Renal pelvis (tissue), 12 donors: ENCODE measurements at places on chromosomes 5 and 9.

GRCh38 chr9:64773491-64773931 is 511.5 kb downstream of the FOXD4L5 start:
- no peak for DNase-seq

DNA sequence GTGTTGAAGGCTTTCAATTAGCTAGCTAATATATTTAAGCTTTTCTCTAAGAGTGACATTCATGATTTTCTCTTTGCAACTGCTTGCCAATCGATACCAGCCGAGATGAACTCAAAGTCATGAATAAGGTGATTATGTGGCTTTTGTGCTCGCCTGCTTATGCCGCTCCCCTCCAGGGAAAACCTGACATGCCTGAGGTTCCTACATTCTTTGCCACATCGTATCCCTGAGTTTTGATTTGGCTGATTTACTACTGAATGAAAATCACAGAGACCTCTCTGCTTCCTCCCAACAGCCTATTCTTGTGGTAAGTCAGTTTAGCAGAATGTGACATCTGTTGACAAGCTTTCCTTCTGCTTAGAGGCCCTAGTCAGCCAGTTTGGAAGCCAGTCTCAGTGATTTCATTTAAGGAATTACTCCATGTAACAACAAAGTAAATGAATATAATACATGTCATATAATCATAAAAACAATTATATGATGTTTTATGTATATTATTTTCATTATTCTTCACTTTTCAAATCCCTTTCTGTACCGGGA is 513.4 kb downstream of the CSNK1G3 start:
- DNase-seq, result no peak

GRCh38 chr5:125338440-125339174 is 592.2 kb upstream of the ZNF608 start:
- DNase-seq, result no peak

DNA sequence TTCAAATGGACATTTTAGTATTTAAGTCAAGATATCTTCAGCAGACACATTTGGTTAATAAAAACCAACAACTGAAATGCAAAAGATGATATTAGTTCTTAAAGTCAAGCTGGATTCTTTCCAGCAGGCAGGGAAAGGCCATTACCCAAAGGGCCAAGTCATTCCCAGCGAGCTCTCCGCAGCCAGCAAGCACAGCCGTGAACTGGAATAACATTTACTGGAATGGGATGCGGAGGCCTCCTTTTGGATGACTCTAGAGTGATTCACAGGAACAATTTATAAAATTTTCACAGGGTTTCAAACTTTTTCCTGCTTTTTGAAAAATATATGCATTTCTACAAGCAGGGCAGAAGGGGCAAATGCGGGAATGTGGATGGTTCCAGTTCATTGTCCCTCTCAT is 76.6 kb upstream of the DAB2 start:
- no peak for DNase-seq

DNA sequence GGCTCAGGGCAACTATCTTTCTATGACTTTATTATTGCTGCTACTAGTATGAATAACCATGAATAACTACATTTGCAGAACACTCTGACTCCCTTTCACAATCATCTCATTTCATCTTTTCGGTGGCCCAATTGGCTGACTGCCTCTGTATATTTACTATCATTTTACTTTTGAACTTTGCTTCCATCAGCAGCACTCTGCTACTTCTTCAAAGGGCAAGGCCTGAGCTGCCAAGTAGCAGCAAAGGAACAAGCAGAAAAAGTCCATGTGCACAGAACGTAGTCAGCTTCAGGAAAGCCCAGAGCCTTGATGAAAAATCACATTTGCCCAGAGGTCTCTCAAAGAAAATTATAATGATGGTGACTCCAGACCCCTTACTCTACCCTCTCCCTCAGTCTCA is 214.5 kb upstream of the PUM3 start:
- DNase-seq, result no peak

DNA sequence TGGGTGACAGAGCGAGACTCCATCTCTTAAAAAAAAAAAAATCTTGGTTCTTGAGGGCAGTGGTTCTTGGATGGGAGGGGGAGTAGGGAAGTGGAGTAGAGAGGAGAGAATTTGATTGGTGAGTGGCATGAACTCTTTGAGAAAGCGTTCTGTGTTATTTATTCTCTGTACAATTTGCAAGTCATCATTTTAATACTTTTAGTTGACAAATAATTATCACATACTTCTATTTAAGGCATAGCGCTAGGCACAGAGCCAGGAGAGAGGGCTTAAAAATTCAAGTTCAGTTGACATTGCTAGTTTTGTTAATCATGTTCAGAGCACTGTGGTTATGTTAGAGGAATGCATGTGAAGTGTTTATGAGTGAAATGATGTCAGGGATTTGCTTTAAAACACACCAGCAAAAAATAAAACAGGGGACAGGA is 24.6 kb downstream of the HSDL2 start:
- DNase-seq, result peak; percentile 24

DNA sequence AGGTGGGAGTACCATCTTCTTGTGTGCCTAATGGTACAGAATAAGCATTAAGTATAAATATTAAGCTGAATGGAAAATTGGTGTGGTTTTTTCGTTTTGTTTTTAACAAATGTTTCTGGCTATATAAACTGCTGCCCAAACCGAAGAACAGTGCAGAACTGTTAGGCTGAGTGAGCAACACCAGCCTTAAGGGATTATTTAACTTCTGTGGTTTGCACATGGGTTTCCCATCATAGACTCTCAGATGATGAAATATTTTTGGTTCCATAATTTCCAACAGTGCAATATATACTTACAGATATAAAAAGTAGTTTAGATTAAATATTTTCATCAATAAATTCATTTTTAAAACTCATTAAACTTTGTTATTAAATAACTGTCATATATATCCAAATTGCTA is 16.4 kb downstream of the C5orf63 start:
- DNase-seq, result no peak

DNA sequence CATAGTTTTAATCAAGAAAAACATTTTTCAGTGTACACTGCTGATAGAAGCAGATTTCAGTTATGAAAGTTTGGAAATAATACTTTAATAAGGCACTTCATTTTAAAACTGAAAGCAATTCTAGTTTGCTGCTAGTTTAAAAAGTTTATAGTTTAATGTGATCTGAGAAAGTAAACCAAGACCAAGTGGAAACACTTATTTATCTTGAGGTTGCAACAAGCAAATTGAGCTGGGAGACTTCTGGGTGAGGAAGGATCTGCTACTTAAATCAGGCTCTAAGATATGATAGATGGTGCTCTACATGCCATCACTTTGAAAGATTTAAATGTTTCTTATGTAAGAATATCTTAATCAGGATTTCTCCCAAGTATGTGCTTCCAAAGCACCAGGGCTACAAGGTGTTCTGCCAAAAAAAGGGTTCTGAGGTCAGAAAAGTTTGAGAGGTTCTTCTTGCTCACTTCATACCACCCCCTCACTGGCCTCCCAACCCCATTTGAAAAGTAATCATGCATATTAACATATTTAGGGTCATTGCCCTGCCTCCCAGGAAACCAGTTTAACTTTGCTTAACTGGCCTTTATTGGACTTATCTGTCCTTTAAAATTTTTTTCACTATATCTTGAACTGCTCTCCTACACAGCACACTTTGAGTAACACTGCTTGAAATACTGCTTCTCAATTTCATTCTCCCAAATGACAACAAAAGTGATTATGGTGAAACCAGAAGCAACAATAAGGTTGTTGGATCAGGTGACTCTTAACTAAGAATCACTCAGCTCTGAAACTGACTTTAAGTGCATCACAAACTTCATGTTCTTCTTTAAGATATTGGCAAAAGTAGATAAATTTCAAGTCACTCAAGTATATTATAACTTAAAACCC is 15.5 kb downstream of the SLC44A1 start:
- no peak for DNase-seq

DNA sequence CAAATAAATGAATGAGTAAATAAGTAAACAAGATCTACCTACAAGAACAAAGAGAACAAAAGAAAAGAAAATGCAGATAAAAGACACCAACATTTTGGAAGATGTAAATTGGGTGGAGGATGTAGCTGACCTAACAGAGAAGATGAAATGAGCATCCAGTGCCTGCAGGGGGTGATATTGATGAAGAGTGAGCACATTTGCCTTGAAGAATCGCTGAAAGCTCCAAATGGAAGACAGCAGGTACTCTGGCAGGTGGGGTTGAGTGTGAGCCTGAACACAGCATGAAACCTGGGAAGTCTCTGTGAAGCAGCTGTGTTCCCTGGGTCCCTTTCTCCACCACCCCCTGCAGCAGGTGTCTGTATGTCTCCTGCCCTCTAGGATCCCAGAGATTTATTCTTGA is 125.6 kb downstream of the NXNL2 start:
- peak; percentile 22 for DNase-seq

GRCh38 chr5:82655078-82655477 is 376.9 kb upstream of the RPS23 start:
- no peak for DNase-seq

DNA sequence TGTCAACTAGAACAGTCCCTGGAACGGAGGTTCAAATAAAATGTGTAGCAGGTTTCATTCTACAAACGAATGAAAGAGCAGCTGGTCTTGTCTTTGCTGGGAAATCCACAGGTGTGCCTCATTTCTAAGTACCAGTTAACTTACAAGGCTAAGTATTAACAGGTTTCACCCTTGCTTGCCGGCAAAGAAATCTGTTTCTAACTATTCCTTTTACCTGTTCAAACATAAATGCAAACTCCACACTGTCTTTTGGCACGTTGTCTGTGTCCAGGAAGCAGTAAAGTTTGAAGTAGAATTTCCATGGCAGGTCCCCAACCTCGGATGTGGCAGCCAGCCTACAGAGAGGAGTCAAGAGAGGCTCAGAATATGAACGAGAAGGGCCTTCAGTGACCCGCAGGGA is 54.4 kb upstream of the RETREG1 start:
- no peak for DNase-seq

DNA sequence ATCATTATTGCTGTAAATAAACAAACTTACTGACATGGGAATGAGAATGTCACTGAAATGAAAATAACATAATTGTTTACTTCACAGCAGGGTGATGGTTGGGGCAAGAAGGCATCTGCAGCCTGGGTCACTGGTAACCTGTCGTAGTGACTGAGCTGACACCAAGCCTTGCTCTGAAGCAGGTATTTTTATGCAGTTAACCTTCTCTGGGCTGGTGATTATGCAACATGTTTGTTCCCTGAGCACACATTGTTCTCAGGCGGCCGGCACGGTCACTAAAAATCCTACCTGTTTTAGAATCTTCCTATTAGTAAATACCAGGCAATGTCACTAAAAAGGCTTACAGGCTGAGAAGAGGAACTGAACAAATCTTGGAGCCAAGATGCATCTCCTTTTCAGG is 157.7 kb upstream of the NR3C1 start:
- no peak for DNase-seq

DNA sequence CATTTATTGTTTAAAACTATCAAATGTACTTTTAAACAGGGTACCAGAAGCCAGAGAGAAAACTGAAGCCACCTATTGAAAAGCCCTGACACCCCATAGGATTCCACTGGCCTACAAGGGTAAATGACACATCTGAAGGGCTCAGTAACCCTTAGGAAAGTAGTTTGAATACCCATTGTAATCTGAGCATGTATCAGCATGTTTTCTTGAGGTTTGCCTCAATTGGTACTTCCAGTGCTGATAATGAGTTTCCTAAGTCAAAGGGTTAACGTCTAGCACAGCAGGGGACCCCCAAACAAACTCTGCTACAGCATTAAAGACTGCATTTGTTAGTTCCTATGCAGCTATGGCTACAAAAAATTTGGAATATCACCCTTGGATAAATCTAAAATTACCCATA is 657.1 kb downstream of the NR2F1-AS1 start:
- DNase-seq, result no peak

GRCh38 chr9:131278702-131279111 is 2.4 kb upstream of the FAM78A start:
- no peak for DNase-seq

- no peak for DNase-seq
These were observed 45.2 kb downstream of the ABLIM3 start for GRCh38 chr5:149186506-149186905.

GRCh38 chr9:132369421-132369820 is 14.6 kb upstream of the SETX start:
- DNase-seq, result no peak

- DNase-seq, result no peak
These were observed 106.5 kb upstream of the RAD23B start for GRCh38 chr9:107176436-107177151.

- DNase-seq, result no peak
These were observed 248.2 kb downstream of the TRIM32 start for GRCh38 chr9:116935149-116935897.

- DNase-seq, result no peak
These were observed 286.1 kb downstream of the TRPM3 start for GRCh38 chr9:70835323-70835722.

- no peak for DNase-seq
These were observed 131.2 kb downstream of the RAB3C start for GRCh38 chr5:58714046-58714445.

DNA sequence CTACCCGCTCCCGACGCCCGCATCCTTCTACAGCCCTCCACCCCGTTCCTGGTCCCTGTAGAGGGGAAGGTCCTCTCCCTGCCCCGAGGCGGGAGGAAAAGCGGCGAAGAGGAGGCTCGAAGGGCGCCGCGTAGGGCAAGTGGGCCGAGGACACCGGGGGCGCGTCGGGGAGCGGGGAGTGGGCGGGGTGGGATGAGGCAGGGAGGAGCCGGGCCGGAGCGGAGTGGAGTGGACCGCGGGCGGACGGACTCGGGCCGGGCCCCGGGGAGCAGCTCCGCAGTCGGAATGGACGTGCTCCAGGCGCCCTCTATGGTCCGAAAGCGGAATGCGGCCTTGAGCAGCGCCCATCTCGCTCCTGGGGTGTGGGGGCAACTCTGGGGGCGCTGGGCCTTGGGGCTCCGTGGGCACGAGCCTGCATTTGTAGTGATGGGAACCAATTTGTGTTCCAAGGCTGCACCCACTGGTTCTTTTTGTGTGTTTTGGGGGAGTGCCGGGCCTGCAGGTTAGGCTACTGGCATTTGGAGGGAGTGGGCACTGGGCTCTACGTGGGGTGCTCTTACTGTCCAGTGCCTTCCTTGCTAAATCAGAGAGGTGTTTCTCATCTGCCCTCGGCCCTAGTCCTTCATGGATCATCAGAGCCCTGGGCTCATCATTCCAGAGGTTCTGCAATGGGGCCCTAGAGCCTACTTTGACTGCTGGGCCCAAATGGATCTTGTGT is 7.3 kb downstream of the IRX1 start:
- DNase-seq, result no peak

GRCh38 chr5:92514896-92515295 is 1066.1 kb downstream of the NR2F1-AS1 start:
- DNase-seq, result no peak

DNA sequence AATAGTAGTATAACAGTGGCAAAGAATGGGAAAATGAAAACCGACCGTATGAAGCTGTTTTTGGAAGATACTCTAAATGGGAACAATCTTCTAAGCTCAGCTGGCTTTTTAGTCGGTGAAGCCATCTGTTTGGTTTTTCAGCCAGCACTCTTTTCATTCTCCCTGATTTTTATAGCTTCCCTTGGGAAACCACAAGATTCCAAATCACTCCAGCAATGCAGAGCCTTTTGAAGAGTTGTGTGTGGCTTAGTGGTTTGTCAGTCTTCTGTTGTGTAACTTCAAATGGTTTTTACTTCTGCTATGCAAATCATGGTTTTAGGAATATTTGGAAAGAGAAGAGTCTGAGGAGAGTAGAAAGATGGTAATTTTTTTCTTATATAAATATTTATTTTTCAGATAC is 180.7 kb downstream of the KDM4C start:
- peak; percentile 33 for DNase-seq
